ENCODE measurements at places on chromosomes 12 and 14.

DNA sequence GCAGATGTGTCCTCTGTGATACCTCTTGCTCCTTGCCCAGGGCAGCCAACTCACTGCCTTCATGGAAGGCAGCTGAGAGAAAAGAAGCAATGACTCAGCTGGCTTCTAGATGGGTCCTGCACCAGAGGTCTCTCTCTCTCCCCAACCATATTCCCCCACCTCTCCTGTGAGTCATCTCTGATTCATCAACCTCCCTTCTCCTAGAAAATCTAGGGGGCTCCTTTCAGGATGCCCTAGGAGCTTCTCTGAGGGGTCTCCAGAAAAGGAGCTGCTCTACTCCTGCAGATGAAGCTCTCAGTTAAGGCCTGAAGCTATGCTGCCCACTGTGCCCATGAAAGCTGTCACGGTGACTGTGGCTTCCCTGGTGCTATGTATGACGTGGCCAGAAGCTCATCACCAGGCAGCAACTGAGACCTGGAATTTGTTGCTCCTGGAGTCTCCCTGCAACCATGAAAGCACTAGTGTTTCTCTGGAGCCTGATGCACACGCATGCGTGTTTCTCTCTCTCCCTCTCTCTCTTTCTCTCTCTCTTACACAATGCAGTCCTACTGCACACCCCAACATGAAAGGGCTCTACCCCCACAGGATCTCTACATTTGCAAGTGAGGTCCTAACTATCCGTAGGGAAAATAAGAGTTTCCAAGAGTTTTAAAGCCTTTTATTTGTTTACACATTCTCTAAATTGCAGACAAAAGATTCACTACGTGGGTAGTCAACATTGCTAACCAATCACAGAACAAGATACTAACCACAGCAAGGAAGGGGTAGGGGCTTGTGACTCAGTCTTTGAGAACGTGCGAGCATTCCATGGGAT lies 285.3 kb downstream of the DPF3 start:
- no peak for DNase-seq

DNA sequence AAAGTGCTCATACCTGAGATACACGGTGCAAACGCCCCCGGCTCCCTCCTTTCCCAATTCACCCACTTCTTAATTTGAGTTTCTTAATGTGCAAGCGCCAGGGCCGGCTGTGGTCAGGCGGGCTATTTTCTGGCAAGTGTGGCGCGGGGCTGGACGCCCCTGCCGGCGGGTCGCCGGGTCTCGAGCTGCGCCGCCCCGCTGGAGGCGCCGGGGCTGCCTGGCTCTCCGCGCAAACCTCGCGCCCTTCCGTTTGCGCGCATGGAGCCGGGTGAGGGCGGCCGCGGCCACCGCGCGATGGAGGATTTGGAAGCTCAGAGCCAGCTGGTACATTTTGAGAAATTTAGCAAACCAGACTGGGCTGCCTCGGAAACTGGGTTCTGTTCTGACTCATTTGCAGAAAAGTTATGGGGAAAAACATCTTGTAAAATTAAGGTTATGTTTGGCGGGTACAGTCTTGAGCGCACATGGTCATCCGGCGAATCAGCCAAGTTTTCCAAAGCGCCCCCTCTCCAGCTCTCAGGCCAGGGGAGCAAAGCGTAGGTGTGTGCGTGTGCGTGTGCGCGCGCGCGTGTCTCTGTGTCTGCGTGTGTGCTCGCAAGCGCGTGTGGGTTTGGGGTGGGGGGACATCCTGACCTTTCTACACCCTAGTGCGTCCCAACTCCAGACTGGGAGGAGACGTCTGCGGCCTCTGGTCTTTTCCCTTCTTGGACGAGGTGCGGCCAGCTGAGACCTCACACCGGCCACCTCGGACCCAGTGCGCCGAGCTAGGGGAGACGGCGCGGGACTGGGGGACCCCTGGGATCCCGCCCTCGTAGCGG lies 6.5 kb upstream of the OTX2 start:
- no peak for DNase-seq

DNA sequence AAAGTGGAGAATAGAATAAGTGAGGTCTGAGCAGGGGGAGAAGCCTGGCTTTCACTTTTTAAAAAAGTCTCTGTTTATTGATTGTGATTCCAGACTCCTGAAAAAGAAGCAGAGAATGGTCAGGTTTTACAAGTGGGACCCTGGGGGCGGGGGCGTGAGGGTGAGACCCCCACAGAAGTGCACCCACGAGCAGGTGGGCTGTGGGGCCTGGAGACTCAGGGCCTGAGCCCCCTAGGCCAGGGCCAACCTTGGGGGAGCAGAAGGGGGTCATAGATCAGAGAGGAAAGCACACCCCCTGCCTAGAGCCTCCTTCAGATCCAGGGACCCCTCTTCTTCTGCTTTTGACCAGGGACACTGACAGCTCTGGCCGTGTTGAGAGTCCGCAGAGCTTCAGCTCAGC lies 180.3 kb downstream of the ADGRD1 start:
- no peak for DNase-seq

- DNase-seq = no peak
Observed at GRCh38 chr14:64808449-64808848, 71.3 kb downstream of the SPTB start.

DNA sequence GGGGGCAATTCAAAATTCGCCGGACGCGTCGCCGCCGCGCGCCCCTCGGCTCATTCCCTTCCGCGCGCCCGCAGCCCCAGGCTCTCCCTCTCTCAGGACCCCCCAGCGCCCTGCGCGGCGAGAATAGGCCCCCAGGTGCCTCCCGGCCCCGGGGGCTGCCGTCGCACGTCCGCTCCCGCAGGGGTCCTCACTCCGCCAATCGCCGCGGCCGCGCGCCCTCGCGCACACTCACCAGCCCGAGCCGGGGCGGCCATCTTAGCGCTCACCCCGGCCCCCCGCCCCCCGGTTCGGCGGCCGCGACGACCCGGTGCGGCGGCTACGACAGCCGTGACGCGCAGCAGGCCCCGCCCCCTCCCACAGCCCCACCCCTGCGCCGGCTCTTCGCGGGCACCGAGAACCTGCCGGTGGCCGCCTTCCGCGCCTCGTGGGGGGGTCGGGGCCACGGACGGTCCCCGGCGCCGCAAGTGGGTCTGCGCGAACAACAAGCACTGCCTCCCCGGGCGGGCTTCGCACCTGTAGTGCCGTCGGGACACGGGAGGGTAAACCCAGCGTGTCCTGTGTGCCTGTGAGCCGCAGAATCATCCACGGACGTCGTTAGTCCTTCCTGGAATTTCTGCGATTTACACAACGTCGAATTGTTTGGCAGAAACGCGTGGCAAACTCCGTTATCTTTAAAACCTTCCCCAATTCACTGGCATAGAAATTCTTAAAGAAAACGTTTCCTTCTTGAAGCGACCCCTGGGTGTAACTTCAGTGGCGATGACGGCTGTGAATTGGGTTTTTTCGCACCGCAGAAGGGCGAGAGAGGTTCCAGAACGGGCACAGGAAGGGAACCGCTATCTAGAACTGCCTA lies 2.5 kb downstream of the USP44 start:
- no peak for DNase-seq
